ENCODE measurements at places on chromosomes 7 and 10.
A peak's percentile ranks its signal among the peaks of the same experiment; 100 is the strongest.

DNA sequence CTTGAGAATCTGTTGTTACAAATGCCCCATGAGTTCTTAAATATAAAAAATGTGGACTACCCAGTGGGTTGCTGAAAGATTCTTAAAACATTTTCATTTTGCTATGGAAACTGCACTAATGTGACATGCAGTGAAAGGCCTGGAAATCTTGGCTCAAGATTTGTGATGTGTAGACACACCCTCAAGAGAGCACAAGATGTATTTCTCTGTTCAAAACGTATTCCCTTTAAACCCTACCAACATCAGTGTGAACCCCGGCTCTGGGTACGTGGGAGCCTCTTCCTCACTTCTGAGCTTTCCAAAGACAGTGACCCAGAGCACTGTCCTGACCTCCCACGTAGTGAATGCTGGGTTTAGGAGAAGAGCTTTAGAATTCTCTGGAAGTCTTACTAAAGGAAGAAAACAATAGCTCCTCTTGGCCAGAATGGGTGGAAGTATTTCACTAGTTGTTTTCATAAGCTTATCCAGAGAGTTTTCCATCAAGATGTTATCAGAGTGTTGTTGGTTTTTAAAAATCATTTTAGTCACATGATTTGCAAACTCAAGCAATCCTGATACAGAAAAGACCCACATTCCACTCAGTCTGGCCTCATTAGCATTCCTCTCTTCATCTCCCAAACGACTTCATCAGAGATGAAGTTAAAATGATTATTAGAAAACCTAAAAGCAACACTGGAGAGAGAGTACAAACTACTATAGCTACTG, 81.5 kb upstream of the AFAP1L2 start:
- no peak for DNase-seq

DNA sequence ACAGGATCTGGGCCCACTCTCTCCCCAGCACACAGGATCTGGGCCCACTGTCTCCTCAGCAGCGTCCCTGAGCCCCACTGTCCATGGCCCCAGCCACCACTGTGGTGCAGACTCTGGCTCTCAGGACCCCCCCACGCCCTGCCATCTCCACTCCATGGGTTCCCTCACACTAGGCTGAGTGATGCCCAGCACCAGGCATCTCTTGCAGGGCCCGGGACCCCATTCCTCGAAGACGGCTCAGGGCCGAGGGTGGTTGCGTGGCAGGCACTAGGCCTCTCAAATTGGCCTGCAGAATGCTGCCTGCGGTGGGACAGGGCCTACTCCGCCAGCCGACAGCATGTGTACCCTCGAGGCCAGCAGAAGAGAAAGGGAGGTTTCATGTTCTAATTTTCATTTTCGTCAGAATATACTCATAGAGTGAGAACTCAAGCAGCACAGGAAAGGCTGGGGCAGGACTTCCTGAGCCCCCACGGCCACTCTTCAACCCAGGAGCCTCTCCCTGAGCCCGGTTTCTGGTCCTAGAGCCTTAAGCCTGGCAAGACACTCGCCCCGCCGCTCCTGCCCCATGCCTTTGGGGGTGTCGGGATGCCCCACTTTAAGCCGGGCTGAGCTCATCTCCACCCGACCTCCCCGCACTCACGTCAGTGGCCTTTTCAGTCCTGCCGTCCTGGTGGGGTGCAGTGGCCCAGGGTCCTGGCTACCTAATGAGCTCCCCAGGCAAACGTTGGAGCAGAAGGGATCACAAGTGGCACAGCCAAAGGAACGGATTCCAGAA, 44.0 kb downstream of the PWWP2B start:
- DNase-seq, result no peak

- no peak for DNase-seq
Observed at GRCh38 chr10:78578929-78579328, 489.8 kb upstream of the ZMIZ1 start.

DNA sequence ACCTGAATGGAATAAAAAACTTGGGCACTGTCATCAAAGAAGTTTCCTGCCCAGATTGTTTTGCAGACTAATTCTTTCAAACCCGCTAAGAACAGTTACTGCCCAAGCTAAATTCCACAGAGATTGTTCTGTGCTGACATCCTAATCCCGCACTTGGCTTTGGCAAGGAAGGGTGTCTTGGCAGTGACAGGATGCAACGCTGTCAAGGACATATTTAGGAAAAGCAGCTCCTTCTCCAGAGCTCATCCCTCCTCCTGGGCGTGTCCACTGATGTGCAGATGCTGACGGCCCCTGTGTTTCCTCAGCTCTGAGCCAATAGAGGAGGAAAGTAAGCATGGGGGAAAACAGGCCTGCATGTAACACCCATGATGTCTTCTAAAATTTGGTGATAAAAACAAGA, 74.2 kb downstream of the EEPD1 start:
- DNase-seq, result peak; percentile 65

- DNase-seq, result no peak
Observed at GRCh38 chr10:19817231-19817933, 1.1 kb downstream of the PLXDC2 start.

GRCh38 chr10:52284416-52285013, 29.6 kb upstream of the DKK1 start:
- no peak for DNase-seq

DNA sequence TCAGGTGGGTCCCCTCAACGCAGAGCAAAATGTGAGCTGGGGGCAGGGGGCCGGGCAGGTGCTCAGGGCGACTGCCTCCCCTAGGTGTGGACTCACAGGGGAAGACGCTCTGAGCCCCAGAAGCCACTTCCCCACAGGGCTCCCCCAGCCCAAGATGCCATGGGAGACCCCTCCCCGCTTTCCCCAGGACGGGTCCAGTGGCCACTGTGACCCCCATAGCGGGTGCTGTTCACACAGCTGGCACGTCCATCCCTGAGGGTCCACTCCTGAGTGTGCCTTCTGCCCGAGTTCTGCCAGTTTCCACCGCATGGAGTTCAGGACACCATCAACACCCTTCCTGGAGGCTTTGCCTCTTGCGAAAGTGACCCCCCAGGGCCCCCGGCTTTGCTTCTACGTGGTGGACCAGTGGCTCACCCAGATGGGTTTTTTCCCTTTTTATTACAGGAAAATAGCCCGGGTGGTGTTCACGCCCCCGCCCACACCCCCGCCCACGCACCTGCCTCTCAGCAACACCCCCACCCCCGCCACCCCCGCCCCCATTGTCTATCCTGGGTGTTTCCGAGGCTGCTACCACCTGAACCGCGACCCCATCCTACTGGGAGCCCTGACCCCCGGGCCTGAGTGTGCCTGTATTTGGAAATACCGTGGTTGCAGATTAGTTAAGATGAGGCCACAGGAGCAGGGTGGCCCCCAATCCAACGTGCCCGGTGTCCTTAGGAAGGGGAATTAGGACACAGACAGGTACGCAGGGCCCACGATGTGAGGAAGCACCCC, 32.0 kb downstream of the ADAP1 start:
- DNase-seq, result no peak

DNA sequence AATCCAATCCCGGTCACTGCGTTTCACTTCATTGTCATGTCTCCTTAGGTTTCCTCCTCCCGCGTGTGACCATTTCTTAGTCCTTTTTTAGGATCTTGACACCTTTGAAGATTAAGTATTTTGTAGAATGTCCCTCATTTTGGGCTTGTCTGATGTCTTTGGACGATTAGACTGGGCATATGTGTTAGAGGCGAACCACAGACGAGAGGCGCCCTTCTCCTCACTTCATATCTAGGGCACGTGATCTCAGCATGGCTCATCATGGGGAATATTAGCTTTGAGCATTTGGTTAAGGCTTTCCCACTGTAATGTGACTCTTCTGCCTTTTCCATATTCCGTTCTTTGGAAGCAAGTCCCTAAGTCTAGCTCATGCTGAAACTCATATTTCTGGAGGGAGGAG, 59.0 kb downstream of the KCNH2 start:
- DNase-seq, result no peak
